Posterior vena cava (tissue), 2 donors: ENCODE measurements at places on chromosomes 7 and 10. TPM values are rescaled to one million over a fixed set of nuclear protein-coding genes. Genes with fewer than 3 reads are reported as not detected.
A peak's percentile ranks its signal among the peaks of the same experiment; 100 is the strongest.

DNA sequence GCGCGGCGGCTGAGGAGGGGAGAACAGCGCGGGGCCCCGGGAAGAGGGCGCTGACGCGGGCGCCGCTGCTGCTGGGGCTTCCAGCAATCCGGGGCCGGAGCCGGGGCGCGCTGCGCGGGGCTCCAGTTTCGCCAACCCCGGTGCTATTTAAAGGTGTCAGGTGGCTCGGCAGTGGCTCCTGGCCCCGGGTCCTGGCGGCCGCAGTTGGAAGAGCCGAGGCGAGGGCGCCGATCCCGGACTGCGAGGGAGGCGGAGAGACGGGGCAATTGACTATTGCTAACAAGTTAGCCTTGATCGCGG is 347 bp downstream of the LBX1 start:
- no peak for DNase-seq

DNA sequence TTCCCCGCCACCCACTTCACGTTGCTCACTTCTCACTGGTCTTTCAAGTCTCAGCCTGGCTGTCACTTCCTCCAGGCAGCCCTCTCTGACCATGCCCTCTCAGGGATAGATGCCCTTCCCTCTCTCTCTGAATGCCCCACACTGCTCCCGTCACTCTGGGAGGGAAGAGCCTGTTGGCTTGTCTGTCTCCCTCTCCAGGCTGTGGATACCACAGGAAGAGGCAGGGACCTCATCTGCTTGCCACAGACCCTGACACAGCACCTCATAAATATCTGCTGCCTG is 93.1 kb downstream of the OAT start:
- peak; percentile 53 for DNase-seq

DNA sequence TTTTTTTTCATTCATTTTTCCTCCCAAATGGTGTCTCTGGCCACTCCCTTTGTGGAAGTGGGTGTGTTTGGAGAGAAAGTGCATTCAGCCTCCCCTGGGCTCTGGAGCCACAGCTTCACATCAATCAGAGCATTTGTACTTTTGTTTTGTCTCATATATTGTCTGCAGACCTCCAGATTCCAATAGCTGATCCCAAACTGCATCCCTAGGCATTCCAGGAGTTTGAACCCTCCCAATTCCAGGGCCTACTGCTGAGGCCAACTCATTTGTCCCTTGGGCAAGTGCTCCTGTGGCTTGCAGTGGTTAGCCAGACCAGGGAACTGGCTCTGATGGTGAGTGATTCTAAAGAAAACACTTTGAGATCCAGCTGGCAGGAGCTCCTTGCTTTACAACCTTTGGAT is 163.3 kb downstream of the IPMK start:
- no peak for DNase-seq

GRCh38 chr7:17041324-17041723 is 159.5 kb upstream of the AGR3 start:
- DNase-seq: no peak

DNA sequence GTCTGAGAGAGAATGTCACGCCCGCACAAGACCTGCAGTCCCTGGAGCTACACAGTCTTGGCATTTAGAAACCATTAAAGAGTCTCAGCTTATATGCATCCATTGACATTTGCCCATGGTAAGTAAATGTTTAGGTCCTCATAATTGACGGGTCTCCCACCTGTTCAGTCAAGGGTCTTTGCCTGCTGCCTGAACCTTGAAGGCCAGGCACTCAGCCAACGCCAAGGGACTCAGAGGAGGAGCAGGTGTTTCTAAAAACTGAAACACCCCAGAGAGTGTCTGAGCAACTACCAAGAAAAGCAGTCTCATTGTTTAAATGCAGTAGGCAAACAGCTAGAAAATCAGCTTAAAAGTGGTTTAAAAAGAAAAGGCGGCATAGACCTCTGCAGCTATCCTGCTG is 264.7 kb upstream of the AKR1E2 start:
- no peak for DNase-seq

DNA sequence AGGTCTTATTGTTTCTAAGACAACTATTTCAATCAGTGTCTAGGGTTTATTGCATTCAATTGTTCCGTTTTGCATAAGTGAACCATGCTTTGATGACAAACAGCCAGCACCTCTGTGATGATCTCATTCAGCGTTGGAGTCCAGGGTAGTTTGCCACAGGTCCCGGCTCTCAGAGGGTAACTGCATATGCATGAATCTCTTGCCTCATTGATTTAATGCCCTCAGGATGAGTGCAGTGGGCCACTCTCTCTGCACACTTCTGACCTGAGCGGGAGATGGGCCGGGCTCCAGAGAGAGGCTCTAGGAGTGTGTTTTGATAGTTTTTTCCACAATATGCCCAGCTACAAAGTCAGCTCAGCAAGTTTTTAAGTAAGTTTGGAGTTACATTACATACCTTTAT is 83.9 kb downstream of the HECW1 start:
- DNase-seq: no peak

- DNase-seq: no peak
Observed at GRCh38 chr7:127983804-127984332, 47.4 kb downstream of the LRRC4 start.

DNA sequence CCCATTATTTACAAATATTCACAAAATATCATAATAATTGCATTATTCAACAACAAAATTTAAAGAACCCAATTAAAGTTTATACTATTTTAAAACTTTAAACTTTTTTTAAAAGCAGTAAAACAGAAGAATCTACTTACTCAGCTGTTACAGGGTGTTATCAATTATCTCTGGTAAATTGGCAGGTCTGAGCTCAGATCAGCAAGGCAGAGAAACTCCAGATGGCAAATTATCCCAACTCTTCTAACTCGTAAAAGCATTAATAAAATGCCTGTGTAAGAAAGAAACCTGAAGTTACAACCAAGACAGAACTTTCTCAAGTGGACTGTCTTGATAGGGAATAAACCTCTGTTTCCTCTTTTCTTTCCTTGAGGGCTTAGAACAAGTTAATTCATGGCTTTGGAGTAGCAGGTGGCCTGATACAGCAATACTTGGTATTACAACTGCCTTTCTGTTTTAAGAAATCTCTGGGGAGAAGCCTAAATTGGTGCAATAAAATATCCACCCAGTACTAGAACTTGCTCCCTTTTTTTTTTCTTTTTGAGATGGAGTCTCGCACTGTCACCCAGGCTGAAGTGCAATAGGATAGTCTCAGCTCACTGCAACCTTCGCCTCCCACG is 275.3 kb upstream of the MKLN1 start:
- DNase-seq: no peak

DNA sequence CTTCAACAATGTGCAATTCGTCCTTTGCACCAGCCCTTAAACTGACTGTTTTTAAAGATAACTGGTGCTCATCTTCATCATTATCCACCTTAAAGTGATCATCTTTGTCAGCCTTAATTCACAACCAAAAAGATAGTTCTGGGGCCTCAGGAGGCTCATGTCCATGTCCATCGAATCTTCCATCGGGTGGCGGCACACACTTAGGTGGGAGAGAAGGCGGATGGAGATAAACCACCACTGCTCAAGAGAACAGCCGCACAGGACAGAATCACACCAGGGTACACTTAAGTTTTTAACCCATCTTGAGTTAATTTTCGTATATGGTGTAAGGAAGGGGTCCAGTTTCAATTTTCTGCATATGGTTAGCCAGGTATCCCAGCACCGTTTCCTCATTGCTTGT is 24.8 kb downstream of the OIT3 start:
- DNase-seq: no peak

DNA sequence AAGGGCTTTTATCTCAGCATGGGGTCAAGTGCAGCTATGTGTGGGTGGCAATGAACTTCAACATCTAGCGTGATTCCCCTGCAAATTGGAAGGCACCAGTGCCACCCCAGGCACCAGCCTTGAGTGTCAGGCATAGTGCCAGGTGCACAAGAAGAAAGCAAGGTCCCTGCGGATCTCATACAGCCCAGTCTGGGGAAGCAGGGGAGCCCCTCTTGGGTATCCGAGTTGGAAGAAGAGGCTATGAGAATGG is 269.0 kb downstream of the RPS24 start:
- no peak for DNase-seq

- DNase-seq: no peak
Observed at GRCh38 chr7:12137283-12137682, 73.8 kb upstream of the TMEM106B start.

DNA sequence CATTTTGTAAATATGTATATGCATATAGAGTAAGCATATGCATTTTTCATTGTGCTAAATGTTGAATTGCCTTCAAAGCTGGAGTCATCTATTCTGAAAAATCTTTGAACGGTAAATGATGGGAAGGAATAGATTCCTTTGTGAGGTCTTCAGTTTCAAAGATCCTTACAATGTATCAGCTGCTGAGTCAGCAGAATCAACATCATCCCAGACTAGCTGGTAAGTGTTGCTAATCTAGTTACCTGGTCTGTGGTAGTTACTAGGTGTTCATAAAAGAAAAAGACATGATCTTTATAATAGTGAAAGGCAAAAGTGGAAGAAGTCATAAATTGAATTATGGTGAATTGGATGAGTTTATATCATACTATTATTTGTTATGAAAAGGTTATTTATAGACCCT is 10.6 kb upstream of the STAM start:
- no peak for DNase-seq

DNA sequence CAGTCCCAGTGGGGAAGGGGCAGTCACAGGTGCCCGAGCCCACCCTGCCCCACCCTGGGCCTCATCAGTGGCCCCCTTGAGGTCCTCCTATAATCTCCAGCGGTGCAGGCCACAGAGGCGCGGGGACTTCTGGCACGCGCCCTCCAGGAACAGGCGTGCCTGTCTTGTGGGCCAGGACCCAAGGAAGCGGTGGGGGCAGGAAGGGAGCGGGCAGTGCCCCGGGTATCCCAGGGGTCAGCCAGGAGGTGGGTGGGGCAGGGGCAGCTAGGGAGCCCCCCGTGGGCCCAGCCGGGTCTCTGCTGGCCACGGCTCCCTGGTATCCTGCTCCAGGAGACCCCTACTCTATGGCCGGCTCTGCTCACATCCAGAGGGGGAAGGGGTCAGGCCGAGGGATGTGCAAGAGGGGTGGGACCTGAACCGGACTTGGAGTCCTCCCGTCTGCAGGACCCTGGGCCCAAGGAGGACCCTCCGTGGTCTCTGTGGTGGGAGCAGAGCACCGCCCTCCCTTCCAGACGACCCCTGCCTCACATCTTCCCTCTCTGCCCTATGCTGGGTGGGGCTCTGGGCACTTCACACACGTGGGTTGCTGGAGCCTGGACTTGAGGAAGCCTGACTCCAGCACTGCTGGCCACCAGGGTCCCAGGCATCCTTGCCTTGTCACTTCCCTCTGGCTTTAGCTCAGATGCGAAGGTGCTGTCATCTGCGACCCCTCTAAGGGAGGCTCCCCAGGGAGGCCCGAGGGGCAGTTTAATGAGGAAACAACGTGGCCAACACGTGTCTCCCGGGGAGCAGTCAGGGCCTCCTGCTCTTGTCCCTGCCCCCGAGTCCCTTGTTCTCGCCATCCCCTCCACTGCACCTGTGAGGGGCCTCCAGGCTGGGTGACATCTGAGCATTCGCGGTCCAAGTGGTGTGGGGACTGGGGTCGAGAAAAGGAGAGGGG is 18.3 kb upstream of the GRIFIN start:
- no peak for DNase-seq

DNA sequence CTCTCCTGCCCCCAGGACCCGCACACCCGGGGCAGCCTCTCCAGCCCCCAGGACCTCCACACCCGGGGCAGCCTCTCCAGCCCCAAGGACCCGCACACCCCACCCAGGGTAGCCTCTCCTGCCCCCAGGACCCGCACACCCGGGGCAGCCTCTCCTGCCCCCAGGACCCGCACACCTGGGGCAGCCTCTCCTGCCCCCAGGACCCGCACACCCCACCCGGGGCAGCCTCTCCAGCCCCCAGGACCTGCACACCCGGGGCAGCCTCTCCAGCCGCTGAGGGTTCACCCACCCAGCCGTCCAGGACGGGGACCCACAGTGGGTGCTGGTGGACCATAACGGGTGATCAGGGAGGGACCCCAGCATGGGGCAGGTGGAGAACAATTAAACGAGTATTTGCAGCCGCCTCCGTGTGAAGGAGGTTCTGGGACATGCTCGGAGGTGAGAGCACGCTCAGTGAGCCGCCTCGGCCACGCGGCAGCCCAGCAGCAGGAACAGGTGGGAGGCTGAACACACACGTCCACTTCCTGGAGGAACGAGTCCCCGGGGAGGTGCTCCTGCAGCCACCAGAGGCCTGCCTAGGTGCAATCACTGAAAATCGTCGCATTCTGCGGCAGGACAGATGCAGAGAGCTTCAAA is 107.9 kb downstream of the PDGFA start:
- DNase-seq: peak; percentile 77

- DNase-seq: no peak
Observed at GRCh38 chr10:85888004-85888403, 478.6 kb downstream of the GRID1 start.

DNA sequence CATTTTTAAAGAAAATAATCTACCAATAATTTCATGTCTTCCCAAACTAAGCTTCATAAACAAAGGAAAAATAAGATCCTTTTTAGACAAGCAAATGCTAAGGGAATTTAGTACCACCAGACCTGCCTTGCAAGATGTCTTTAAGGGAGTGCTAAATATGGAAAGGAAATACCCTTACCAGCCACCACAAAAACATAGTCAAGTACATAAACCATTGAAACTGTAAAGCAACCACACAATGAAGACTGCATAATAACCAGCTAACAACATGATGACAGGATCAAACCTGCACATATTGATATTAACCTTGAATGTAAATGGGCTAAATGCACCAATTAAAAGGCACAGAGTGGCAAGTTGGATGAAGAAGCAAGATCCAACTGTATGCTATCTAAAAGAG is 586.5 kb upstream of the NRG3 start:
- DNase-seq: no peak

DNA sequence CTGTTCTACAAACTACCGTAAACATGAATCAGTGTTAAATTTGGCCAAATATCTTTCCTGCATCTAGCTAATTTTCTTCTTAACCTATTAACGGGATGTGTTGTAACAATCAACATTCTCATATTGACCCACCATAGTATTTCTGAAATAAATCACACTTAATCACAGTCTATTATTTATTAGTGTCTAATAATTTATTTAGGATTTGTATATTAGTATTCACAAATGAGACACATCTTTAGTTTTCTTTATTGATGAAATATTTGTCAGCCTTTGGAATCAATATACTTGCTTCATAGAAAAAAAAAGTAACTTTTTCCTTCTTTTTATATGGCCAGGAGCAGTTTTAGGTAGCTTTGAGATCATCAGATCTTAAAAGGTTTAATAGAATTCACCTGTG is 4.6 kb downstream of the GIMAP7 start:
- no peak for DNase-seq

GRCh38 chr7:40419806-40420205 is 285.0 kb downstream of the SUGCT start:
- DNase-seq: no peak

Gene DKK1
- 3.3 TPM for total RNA-seq

Gene CAMK1D
- total RNA-seq: 12.2 TPM

Gene C10orf53
- total RNA-seq: not detected

Gene HMX2
- total RNA-seq: not detected

Gene SUN3
- not detected for total RNA-seq

Gene INPP5A
- total RNA-seq: 102 TPM

Gene MAGI2
- total RNA-seq: 21.0 TPM

Gene STAMBPL1
- total RNA-seq: 6.0 TPM

Gene FAM25A
- not detected for total RNA-seq

Gene HOXA9
- 7.4 TPM for total RNA-seq

Gene C7orf33
- not detected for total RNA-seq

Gene ABCB1
- 1.3 TPM for total RNA-seq

Gene STAG3
- total RNA-seq: 1.2 TPM

Gene C10orf105
- 0.24 TPM for total RNA-seq

Gene HYAL4
- not detected for total RNA-seq

Gene ADAM12
- total RNA-seq: 2.8 TPM

Gene CLRN3
- not detected for total RNA-seq

Gene POLR3A
- total RNA-seq: 10.1 TPM
